Stomach (tissue), 19 donors: ENCODE measurements at places on chromosomes 7 and 10. TPM values are rescaled to one million over a fixed set of nuclear protein-coding genes. Genes with fewer than 3 reads are reported as not detected.

- H3K27me3 ChIP-seq, result no peaks in the 10 kb centered on the region
- H3K36me3 ChIP-seq, result no peaks in the 10 kb centered on the region
- H3K27ac ChIP-seq, result peak overlapping the region; percentile 16
Measured at GRCh38 chr7:140656548-140657515, 15.9 kb upstream of the ADCK2 start.

Gene TMEM270
- total RNA-seq, result not detected

- no peaks in the 10 kb centered on the region for H3K36me3 ChIP-seq
- H3K27ac ChIP-seq, result no peak overlapping the region
- no peak overlapping the region for H3K4me3 ChIP-seq
- H3K27me3 ChIP-seq, result peaks cover 9% of the 10 kb centered on the region
- H3K4me1 ChIP-seq, result peaks cover 28% of the 10 kb centered on the region
Measured at GRCh38 chr10:43199088-43199683, 60.9 kb downstream of the CSGALNACT2 start.

DNA sequence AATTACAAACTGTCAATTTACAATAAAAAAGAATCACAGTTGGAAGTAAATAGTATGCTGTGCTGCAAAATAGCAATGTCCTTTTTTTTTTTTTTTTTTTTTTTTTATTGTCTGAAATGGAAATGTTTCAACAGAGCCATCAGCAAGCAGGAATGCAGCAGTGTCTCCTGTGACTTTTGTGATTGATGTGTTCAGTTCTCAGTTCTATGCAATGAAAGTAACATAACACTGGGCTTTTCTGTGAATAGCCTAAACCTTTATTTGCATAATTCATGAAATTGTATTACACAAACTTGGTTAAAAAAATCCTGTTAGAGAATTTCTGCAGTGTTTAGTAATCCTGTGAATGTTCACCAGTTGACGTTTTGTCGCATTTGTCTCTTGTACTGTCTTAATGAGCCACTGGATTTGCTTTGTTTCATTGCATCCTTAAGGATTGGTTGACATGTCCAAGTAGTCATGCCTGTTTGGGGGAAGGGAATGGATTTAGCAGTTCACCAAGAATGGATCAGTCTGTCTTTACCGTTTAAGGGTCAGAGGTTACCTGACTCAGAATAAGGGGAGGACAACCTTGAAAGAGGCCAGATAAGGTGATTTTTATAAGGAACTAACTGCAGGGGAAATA is 192.7 kb downstream of the MLLT10 start:
- no peaks in the 10 kb centered on the region for H3K27me3 ChIP-seq
- no peak overlapping the region for H3K27ac ChIP-seq
- no peak overlapping the region for H3K4me3 ChIP-seq
- no peak for DNase-seq
- H3K4me1 ChIP-seq, result peaks cover 28% of the 10 kb centered on the region
- peaks cover 14% of the 10 kb centered on the region for H3K36me3 ChIP-seq

DNA sequence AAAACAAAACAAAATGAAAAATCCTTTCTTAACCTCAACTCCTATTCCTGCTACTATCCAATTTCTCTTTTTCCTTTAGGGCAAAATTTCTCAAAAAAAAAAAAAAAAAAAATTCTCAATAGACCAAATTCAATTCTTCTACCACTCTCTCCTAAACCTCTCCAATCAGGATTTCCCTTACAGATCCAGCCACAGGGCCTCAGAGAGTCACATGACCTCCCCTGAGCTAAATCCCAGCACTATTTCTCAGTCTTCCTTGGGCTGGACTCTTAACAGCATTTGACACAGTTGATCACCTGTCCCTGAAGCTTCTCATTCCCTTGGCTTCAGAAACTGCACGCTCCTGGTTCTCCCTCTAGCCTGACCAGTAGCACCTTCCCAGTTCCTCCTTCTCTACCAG is 4.9 kb downstream of the ZNF12 start:
- H3K36me3 ChIP-seq, result peaks cover 80% of the 10 kb centered on the region
- H3K27me3 ChIP-seq, result no peaks in the 10 kb centered on the region
- no peak overlapping the region for H3K4me3 ChIP-seq
- peaks cover 22% of the 10 kb centered on the region for H3K4me1 ChIP-seq
- no peak overlapping the region for H3K27ac ChIP-seq

GRCh38 chr7:79465551-79465950 is 12.1 kb upstream of the MAGI2 start:
- no peaks in the 10 kb centered on the region for H3K36me3 ChIP-seq
- H3K27me3 ChIP-seq, result no peaks in the 10 kb centered on the region
- no peak for DNase-seq
- H3K27ac ChIP-seq, result no peak overlapping the region

DNA sequence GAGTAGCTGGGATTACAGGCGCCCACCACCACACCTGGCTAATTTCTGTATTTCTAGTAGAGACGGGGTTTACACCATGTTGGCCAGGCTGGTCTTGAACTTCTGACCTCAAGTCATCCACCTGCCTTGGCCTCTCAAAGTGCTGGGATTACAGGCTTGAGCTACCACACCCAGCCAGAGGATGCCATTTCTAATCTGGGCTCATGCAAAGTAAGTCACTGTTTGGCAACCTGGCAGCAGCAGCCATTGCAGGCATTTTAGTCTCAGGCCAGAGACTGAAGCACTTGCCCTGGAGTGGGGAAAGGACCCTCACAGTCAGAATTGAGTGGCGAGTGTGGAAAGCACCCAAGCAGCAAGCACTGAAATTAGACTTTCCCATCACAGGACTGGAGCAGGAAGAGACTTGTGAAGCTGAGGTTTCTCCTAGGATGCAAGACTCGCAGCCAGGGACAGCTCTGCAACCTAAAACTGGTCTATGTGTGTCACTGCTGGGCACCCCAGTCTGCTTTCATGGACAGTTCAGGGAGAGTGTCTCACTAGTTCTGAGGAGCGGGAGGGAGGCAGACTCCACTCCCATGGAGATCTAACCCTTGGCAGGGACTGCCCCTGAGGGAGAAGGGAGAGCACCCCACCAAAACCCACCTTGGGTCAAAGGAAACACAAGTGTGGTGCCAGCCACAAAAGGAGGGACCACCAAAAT is 27.6 kb downstream of the SNX13 start:
- no peak overlapping the region for H3K27ac ChIP-seq
- H3K36me3 ChIP-seq, result no peaks in the 10 kb centered on the region
- no peak for DNase-seq
- H3K27me3 ChIP-seq, result no peaks in the 10 kb centered on the region
- peaks cover 26% of the 10 kb centered on the region for H3K4me1 ChIP-seq
- no peak overlapping the region for H3K4me3 ChIP-seq

GRCh38 chr10:94307046-94307615 is 55.6 kb downstream of the NOC3L start:
- no peaks in the 10 kb centered on the region for H3K4me1 ChIP-seq
- no peak overlapping the region for H3K4me3 ChIP-seq
- no peak overlapping the region for H3K27ac ChIP-seq
- no peaks in the 10 kb centered on the region for H3K27me3 ChIP-seq
- no peak for DNase-seq
- peaks cover 63% of the 10 kb centered on the region for H3K36me3 ChIP-seq

DNA sequence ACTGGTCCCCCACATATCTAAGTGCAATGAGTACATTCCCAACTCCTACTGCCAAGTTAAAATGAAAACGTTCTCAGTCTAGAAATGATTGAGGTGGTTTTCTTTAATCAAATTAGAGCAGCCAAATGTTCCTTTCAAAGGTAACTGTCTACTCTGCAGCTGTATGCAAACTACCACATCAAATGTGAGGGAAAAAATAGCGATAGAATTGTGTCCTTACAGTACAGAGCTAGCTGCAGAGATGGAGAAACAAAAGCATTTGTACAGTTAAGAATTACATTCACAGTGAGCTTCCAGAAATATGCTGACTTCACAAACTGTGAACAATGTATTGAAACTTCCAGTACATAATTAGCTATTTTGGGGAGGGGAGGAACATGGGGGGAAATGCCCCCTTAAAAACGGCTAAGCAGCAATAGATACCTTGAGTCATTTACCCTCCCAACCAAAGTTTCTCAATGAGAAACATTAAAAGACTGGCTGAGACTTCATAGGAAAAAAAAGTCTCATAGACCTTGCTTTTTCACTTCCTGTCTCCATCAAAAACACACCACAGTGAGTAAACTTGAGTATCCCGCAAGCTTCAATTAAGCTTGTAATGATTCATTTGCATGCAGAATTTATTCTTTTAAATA is 22.9 kb downstream of the CDK6 start:
- H3K4me1 ChIP-seq, result no peaks in the 10 kb centered on the region
- no peaks in the 10 kb centered on the region for H3K27me3 ChIP-seq
- no peak overlapping the region for H3K4me3 ChIP-seq
- peak overlapping the region; percentile 47 for H3K27ac ChIP-seq

DNA sequence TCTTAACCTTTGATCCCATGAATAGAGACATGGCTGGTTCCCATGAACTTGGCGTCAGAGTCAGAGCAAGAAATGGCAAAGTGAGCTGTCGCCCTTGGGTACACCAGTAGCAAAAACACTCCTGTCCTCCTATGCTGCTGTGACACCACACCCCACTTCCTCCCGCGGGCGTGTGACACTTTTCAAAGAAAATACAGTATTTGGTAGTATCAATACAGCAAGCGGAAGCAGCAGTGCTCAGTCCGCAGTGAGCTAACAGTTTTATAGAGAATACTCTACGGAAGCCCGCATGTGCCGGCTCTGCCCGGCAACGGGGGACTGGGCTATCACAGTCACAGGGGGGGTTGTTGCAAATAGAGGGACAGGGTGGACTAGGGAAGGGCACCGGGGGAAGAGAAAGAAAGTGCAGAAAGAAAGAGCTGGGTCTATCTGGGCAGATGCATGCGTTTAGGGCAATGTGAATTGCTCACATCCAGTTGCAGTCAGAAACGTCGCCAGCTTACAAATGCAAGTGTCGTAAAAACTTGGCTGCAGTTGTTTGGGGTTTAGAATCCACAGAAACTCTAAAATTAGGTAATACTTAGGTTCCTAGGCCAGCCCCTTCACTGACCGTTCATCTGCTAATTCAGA is 49.8 kb downstream of the PRKCQ start:
- no peaks in the 10 kb centered on the region for H3K27me3 ChIP-seq
- no peaks in the 10 kb centered on the region for H3K4me1 ChIP-seq
- no peak overlapping the region for H3K27ac ChIP-seq

GRCh38 chr10:131710142-131710861 is 190.5 kb upstream of the PPP2R2D start:
- no peaks in the 10 kb centered on the region for H3K36me3 ChIP-seq
- no peaks in the 10 kb centered on the region for H3K4me1 ChIP-seq
- H3K4me3 ChIP-seq, result no peak overlapping the region
- DNase-seq, result no peak

DNA sequence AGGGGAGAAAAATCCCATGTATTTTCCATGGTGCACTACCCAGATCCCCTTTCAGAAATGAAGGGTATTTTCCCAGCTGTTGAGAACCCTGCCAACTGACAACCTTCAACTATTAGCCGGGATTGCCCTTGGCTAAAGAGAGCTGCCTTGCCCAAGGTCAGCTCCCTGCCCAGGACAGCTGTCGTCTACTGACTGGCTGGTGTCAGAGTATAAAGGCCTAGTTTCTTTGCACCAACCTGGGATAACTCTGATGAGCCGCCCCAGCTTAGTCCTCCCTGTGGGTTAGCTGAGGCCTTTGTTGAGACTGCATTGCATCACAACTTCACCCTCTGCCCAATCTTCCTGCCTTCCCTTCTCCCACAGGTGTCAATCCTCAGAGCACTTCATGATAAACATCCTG is 147.2 kb upstream of the RHEB start:
- no peak overlapping the region for H3K27ac ChIP-seq
- H3K4me1 ChIP-seq, result no peaks in the 10 kb centered on the region
- no peak for DNase-seq
- H3K36me3 ChIP-seq, result peaks cover 29% of the 10 kb centered on the region
- no peak overlapping the region for H3K4me3 ChIP-seq

DNA sequence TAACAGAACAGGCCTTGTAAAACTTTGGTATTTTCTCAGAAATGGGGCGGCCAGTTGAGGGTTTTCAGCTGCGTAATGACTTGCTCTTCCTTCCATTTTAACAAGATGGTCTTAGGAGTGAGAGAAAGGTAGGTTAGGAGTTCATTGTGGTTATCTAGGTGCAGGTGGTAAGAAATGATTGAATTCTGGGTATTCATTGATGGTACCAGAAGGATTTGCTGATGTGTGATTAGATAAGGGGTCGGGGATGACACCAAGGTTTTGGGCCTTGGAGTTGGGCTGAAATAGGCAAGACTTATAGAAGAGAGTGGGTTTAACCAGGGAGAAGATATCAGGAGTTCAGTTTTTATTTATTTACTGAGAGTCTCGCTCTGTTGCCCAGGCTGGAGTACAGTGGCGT is 2.6 kb downstream of the MDH2 start:
- peaks cover 72% of the 10 kb centered on the region for H3K4me1 ChIP-seq
- no peak for DNase-seq
- H3K36me3 ChIP-seq, result peaks cover 37% of the 10 kb centered on the region

Gene HABP2
- 11.4 TPM for total RNA-seq

Gene NUPR2
- 21.9 TPM for total RNA-seq

GRCh38 chr10:114498413-114499111 is 94.3 kb upstream of the AFAP1L2 start:
- peak overlapping the region; percentile 65 for H3K27ac ChIP-seq
- no peak overlapping the region for H3K4me3 ChIP-seq
- no peaks in the 10 kb centered on the region for H3K27me3 ChIP-seq

DNA sequence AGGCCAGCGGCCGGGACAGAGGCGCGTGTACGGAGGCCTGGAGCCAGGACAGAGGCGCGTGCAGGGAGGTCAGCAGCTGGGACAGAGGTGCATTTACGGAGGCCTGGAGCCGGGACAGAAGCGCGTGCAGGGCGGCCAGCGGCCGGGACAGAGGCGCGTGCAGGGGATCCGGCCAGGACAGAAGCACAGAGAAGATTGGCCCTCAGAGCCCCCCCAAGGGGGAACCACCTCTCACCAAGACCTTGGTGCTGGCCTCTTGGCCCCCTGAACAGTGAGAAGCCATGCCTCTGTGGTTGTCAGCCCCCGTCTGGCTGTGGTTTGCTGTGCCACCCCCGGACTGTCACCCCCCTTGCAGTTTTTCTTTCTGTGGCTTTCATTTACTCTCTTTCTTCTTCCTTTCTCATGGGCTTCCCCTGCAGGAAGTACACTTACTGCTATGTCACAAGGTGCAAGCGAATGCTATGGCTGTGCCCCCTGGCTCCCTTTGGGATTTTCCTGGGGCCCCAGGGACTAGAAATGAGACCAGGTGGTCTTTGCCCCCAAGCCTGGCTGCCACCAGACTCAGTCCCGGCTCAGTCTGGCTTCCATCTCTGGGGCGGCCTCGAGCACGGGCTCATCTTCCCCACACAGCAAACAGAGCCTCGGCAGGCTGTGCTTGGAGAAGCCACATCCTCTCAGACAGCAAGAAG is 41.1 kb downstream of the INSIG1 start:
- DNase-seq, result no peak
- H3K4me3 ChIP-seq, result no peak overlapping the region
- no peaks in the 10 kb centered on the region for H3K4me1 ChIP-seq
- H3K27ac ChIP-seq, result no peak overlapping the region
- peaks cover 14% of the 10 kb centered on the region for H3K27me3 ChIP-seq

GRCh38 chr10:8095959-8096358 is 41.5 kb downstream of the GATA3 start:
- no peak overlapping the region for H3K27ac ChIP-seq
- H3K4me1 ChIP-seq, result no peaks in the 10 kb centered on the region
- H3K36me3 ChIP-seq, result no peaks in the 10 kb centered on the region

- no peaks in the 10 kb centered on the region for H3K4me1 ChIP-seq
- H3K4me3 ChIP-seq, result no peak overlapping the region
- H3K36me3 ChIP-seq, result no peaks in the 10 kb centered on the region
- no peak overlapping the region for H3K27ac ChIP-seq
- no peak for DNase-seq
Measured at GRCh38 chr10:70664702-70665195, 7.6 kb upstream of the ADAMTS14 start.

GRCh38 chr10:6674291-6674690 is 94.2 kb upstream of the PRKCQ start:
- DNase-seq, result no peak
- no peak overlapping the region for H3K27ac ChIP-seq
- H3K27me3 ChIP-seq, result no peaks in the 10 kb centered on the region
- no peaks in the 10 kb centered on the region for H3K36me3 ChIP-seq
- no peaks in the 10 kb centered on the region for H3K4me1 ChIP-seq

Gene ZNF503
- 11.2 TPM for total RNA-seq

Gene TWIST1
- 6.1 TPM for total RNA-seq
